ENCODE measurements at places on chromosomes 11 and 22. TPM values are rescaled to one million over a fixed set of nuclear protein-coding genes. Genes with fewer than 3 reads are reported as not detected.

- no peak for DNase-seq
Observed at GRCh38 chr22:50261615-50262459, at the start of gene MAPK12. Gene MAPK12 (minus strand): TSS chr22:50261683. CDS start chr22:50261509, 174 bp downstream.

DNA sequence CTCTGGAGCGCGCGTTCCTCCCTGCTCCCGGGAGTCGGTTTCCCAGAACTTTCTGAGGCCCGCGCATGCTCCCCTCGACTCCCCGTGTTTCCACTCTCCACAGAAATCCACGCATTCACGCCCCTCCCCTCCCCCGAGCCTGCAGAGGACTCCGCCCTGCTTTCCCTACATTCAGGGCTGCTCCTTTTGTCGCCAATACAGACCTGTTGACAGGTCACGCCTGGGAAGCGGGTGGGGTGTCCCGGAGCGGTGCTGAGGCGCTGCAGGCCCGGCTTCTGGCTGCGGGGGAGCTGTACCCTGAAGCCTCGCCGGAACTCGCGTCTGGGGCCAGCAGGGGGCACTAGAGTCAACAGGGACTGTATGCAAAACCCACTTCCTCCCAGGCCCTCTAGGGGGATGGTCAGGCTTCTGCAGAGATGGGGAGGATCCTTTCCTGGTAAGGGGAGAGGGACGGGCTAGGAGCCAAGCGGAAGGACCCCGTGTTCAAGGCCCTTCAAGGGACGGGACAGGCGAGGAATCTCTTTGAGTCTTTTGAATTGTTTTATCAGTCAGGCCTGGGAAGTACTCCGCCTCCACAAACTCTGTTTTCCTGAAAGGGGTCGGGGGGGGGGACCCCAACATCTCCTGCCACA lies at the start of gene PRAME:
PRAME (minus strand) TSS at position 294 of the 632 bp plus-strand sequence. CDS start 2,433 bp downstream, outside the sequence.
- DNase-seq = peak; percentile 11

Gene MUC2
- not detected for polyA plus RNA-seq

Gene PGA3
- not detected for polyA plus RNA-seq

DNA sequence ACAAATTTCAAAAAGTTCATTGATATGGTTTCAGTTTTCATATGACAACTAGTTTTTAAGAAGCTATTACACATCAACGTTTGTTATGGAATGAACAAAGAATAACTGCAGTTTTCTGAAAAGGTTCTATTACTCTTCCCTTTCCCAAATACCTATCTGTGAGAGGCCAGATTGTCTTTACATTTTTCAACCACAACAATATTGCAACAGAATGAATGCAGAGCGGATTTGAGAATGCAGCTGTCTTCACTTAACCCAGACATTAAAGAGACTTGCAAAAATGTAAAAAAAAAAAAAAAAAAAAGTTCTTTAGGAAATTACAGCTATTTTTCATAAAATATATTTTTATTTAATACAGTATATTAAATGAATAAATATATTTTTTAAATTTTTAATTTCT lies 250.8 kb downstream of the DDX10 start:
- no peak for DNase-seq

- DNase-seq = no peak
Observed at GRCh38 chr11:76415073-76415472, 29.7 kb upstream of the EMSY start.

Gene SERPIND1
- 0.40 TPM for polyA plus RNA-seq

DNA sequence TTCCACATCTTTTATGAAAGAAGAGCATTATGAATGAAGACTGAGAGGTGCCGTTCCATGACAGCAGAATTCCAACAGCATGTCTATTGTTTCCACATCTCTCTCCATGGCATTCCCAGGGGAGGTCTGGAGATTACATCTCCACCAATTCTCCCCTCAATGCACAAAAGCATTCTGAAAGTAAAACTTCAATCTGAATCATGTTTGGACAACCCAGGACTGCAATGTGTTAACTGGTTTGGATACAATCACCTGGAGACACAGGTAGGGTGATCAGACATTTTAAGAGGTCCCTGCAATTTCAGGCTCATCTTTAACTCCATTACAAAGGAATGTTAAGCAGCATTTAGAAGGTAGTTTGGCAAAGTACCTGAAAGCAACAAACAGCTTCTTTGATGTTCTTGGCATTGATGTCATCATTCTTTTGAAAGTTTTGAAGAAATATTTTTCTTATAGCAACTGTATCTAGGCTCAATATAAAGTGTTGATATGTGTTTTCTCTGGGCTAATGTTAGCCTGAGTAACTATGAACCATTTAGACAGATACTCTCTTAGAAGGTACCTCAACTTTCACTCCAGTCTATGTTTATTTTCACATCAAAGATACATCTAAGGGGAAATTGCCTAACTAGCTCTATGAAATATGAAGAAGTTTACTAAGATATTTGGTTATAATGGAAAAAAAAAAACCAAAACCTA lies 181.4 kb upstream of the MTMR2 start:
- no peak for DNase-seq

Measured in GM12878 (cell line).